Cerebellar nuclear complex (tissue), 1 donor: ENCODE measurements at places on chromosomes 4 and X.

GRCh38 chr4:46372878-46373277, 17.1 kb downstream of the GABRA2 start:
- DNase-seq: no peak

DNA sequence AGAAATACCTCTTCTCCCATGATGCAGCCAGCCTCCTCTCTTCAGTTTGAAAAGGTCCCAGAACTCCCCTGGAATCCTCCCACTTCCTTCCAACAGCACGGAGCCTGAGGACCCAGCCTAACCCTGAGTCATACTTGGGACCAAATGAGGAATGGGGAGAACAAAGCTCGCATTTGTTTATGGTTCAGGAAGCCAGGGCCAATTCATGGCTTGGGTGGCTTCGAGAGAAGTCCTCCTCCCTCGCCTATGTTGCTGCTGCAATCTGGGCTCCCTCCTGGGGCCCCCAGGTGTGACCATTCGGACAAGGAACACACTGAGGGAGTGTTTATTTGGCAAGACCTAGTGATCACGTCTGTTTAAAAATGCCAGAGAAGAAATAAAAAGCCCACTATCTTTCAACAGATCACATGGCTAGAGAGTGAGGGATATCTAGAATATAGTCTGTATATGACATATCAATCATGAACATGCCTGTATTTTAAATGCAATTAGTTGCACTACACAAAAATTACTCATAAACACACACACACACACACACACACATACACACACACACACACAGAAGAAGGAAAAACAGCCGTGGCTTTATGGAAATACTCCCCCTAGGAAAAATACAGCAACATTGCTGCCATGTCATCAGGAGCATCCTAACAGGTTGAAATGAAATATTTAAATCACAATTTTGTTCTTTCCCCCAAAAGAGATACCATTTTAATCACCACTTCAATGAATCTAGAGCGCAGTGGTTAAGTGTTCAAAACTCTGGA, 155.7 kb upstream of the MAP3K15 start:
- no peak for DNase-seq

DNA sequence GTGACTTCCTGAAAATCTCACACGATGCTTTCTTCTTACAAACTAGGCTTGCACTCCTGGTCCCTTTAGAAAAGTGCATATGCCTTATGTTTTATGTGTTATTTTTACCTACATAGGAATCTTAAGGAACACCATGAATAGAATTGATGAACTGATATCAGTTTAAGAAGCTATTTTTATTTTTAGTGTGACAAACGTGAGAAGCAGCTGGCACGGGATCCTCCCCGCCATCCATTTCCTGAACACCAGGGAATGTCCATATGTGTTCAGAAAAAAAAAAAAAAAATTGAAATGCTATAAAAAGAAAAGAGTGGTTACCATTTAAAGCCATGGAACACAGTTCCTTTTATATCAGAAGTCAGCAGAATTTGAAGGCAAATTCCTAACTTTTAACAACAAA, 1096.1 kb upstream of the PRKX start:
- DNase-seq: no peak

- no peak for DNase-seq
Measured at GRCh38 chr4:123116412-123116811, 194.0 kb upstream of the NUDT6 start.

DNA sequence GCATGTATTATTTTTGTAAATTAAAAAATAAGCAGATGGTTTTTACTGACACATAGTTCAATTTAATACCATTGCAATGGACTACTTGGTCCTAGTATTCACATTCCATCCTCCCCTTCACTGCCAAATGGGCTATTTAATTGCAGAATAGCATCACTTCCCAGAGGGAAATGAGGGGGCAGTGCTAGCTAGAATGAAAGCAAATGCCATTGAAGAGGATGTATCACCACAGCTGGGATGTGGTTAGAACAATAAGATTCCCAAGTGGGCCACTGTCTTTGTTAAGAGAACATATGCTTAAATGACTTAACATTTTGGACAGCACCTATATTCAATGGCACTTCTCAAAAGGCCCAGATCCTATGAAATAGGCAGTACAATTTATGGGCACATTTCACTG, 224.7 kb downstream of the RBMX2 start:
- no peak for DNase-seq

GRCh38 chrX:37906357-37906756, 59.0 kb upstream of the DYNLT3 start:
- DNase-seq: no peak

GRCh38 chr4:128524311-128524710, 236.7 kb upstream of the PGRMC2 start:
- no peak for DNase-seq

DNA sequence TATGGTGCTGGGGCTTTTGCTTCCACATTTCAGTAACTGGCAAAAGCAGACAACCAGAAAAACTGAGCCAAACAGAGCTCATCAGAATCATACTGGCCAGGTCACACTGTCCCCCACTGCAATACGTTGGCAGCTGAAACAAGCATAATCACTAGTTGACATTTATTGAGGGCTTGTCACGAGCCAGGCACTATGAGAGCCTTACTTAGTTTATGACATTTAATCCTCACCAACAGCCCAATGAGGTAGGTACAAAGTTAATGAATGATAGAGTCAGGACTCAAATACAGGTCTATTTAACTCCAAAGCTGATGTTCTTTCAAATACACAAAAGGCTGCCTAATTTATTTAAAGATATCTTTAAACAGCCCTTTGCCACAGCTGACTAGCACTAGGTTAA, 174.0 kb upstream of the MBNL3 start:
- DNase-seq: no peak

DNA sequence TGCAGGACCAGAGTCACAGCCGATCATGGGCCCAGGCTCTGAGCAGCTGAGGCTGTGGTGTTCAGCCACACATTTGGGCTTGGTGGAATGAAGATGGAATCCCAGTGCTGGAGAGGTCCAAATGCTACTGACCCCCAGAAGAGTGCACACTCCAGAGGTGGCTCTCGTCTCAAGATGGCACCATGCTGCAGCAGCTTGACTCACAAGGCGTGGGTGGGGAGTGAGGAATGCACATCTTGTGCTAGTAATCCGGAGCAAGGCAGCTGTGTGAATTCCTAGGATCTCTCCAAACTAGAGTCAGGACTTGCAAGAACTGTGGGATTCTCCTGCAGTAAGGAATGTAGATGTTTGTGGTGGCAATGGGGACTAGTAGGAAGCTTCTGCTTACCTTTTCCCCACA, 28.7 kb downstream of the RAB28 start:
- no peak for DNase-seq

GRCh38 chr4:168716406-168717129, 219.7 kb downstream of the PALLD start:
- no peak for DNase-seq

- no peak for DNase-seq
Measured at GRCh38 chrX:4181782-4182407, 468.4 kb upstream of the PRKX start.

GRCh38 chr4:7650606-7651385, 216.1 kb upstream of the PSAPL1 start:
- DNase-seq: no peak

DNA sequence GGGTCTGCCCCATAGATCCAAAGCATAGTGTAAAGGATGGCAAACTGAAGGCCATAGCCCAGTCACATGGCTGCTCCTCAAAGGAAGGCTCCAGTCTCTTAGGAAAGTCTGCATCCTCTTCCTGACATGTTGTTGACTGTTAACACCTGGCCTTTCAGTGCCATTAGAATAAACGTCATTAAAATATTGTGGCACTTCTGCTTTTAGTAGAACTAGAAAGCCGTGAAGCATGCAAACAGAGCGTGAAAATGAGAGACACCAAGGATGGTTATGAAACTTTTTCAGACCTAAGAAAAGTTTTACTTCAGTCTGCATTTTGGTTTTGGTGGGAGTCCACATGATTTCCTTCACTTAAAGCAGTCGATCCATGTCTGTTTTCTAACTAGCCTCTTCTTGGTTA, 41.1 kb upstream of the AFF2 start:
- no peak for DNase-seq

GRCh38 chr4:86043755-86044592, 315.9 kb downstream of the MAPK10 start:
- no peak for DNase-seq

GRCh38 chr4:86741846-86742245, 107.3 kb downstream of the SLC10A6 start:
- no peak for DNase-seq

DNA sequence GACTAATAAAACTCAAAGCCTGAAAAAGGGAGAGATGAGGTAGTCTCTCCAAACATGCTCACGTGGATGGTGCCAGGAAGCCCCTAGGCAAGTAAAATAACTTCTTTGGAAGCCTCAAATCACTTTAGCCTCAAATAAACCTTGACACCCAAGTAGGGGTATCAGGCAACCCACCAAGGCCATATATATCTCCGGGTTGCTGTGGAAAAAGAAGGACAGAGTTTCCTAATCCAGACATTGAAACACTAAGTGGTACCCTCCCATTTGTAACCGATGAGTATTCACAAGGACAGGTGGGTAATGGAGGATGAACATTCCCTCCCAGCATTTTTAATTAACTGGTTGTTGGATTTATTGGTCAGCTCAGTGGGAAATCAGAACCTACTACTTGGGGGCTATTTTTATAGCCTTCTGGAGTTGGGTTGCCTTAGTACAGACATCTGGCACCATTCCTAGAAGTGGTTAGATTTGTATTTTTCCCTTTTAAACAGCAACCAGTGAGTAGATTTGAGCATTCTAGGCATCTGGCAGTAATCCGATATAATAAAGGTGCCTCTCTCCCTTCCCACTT, 87.7 kb downstream of the GPC3 start:
- DNase-seq: no peak

GRCh38 chr4:77050962-77051361, 24.8 kb downstream of the CCNI start:
- no peak for DNase-seq

- DNase-seq: no peak
Measured at GRCh38 chr4:40143926-40144508, 52.8 kb upstream of the RHOH start.

DNA sequence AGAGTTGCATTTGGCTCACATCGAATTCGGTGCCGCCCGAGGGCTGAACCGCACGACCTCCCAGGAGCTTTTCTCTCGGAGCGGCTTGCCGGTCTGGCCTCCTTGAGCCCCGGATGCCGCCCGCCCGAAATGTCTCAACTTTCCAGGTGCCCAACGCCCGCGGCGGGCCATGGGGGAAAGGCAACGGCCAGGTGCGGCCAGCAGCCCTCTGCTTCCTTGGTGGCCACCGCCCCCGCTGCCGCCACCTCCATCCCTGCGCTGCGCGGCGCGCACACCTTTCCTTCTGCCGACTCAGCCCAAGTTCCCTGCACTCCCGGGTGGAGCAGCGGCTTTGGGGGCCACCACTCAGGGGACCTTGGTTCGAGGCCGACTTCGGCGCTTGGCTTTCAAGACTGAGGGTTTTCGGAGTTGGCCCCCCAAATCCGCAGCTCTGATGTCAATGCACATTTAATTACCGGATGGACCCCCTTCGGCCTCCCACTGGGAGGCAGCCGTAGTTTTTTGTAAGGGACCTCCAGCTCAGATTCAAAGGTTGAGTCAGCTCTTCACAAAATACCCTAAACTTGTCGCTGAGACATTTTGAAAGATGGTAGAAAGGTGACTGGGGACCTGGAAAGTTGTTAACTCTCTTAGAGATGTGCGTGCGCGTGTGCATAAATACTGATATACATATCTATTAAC, 1.1 kb downstream of the AFF2 start:
- DNase-seq: no peak

- no peak for DNase-seq
Measured at GRCh38 chr4:42397635-42398170, 415 bp downstream of the SHISA3 start.

GRCh38 chr4:110296892-110297291, 98.5 kb upstream of the ELOVL6 start:
- no peak for DNase-seq

- DNase-seq: no peak
Measured at GRCh38 chr4:123485601-123486000, 89.0 kb downstream of the SPRY1 start.

DNA sequence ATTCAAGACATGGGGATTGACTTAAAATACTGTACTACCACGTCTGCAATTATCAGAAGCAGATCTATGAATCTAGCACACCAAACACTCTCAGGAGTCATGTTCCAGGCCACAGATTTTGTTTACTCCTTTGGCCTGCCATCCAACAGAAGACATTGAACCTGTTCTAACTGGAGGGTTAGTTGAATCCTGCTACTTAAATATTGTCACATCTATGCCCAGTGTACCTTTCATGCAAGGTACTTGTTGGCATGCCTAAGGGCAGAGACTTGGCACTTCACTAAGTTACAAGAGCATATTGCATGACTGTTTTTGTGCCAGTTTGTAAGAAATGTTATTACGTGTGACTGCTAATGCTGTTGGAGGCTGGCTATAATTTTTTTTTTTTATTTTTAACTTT, 126.9 kb upstream of the BCOR start:
- DNase-seq: no peak

DNA sequence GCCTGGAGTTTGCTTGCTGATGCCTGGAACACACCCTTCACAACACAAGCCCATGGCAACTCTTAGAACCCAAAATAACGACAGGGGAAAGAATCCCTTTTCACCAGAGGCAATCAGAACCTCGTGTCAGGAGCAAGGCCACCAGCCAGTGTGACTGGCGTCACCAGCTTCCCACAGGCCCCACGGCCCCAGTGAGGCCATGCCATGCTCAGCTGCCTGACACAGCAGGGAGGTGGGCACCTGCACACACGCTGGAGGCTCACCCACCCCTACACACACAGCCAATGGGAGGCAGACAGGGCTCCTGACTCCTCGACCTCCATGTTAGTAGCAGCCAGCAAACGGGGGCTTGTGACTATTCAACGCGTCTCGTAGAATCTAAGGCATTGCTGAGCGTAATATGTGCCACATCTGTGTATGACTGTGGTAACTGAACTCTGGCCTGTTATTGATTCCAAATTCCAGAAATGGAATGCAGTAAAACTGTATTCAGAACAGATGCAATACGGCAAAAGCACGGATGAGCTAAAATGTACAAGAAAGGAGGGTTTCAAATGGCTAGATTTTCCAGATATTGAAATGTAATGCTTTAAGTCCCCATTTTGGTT, 28.5 kb downstream of the RNF212 start:
- no peak for DNase-seq

DNA sequence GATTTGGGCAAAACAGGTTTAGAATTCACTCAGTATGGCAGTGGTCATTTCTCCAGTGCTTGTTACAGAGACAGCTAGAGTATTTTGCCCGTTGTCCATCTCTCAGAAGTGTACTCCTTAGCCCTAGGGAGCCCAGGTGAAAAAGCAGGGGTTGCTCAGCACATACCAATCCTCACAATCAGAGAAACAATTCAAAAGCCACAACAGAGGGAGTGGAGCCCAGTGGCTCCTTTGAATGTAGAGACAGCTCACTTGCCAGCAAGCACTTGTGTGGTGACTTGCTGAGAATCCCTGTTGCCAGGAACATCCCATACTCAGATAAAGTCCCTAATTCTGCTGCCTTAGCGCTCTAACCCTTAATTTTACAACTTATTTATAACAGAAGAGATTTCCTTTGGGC, 1488.3 kb downstream of the RPA4 start:
- DNase-seq: no peak

- no peak for DNase-seq
Measured at GRCh38 chrX:40307871-40308270, 210.1 kb upstream of the BCOR start.
